ENCODE measurements at places on chromosomes 1 and 21.

DNA sequence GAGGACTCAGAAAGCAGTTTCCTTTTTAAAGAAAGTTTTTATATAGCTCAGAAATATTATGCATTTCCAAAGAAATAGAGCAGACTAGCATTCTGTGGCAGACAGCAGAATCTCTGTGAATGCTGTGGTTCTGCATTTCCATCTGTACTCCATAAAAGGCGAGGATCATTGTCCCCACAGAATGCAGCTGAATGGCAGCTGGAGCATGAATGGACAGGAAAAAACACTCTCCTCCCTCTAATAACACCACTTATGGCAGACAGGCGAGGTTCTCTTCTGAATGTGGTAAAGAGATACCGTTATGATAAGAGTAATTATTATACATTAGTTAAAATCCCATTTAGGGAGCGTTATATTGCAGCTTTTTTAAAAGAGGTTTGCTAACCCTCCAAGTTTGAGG is 81.4 kb upstream of the WLS start:
- DNase-seq = no peak

GRCh38 chr1:150552128-150552910 is 3.1 kb downstream of the ADAMTSL4 start:
- DNase-seq = peak; percentile 71

GRCh38 chr21:44854664-44855446 is 18.6 kb downstream of the PTTG1IP start:
- peak; percentile 76 for DNase-seq

DNA sequence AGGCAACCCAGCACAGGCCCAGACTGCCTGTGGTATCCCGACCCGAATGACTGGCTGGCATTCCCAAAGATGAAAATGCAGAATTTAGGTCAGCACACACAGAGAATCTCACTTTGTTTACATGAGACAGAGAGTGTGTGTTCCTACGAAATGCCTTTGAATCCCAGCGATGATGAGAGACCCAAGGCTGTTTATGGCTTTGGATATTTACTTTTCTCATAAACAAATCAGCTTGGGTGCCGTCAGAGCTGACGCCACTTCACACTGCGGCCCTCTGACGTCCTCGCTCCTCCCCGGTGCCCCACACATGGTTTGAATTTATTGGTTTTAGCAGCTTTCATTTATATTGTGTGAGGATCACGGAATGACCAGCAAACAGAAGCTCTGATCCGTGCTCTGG is 18.7 kb downstream of the TRABD2B start:
- DNase-seq = no peak

GRCh38 chr1:43368646-43369020 is 822 bp upstream of the ELOVL1 start:
- no peak for DNase-seq

- no peak for DNase-seq
These were observed 86.5 kb upstream of the MACF1 start for GRCh38 chr1:39117899-39118450.

DNA sequence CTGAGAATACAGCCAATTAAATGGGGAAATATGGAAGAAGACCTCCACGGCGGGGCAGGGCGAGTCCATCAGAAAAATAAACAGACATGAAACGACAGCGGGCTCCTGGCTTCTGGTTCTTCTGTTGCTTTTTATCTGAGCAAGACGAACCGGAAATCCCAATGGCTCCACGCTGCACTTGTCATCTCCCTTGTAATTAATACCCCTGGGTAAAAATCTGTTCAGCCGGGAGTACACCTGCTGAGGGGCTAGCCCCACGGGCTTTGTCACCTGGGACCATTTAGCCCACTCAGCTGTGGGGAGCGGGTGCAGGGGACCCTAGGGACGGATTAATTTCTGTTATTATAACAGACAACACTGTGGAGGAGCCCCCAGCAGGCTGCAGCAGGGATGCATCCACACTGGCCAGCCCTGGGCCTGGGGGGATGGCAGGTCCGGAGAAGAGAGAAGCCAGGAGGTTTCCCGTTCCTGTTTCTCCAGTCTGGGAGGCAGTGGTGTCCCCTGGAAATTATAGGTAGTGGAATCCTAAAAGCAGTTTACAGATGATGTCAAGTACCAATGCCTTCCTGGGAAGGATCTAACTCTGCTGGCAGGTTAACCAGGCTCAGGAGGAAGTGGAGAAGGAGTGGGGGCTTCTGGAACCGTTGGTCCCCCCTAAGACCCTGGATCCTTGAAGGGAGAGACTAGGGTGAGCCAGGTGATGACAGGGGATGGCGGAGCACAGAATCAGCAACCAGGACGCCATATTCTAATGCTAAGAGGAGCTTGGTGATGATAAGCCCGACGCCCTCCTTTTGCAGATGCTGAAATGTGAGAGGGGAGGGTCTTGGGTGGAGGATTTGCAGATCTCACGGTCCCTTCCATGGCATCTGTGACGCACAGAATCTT is 566.1 kb downstream of the PTPRU start:
- no peak for DNase-seq

DNA sequence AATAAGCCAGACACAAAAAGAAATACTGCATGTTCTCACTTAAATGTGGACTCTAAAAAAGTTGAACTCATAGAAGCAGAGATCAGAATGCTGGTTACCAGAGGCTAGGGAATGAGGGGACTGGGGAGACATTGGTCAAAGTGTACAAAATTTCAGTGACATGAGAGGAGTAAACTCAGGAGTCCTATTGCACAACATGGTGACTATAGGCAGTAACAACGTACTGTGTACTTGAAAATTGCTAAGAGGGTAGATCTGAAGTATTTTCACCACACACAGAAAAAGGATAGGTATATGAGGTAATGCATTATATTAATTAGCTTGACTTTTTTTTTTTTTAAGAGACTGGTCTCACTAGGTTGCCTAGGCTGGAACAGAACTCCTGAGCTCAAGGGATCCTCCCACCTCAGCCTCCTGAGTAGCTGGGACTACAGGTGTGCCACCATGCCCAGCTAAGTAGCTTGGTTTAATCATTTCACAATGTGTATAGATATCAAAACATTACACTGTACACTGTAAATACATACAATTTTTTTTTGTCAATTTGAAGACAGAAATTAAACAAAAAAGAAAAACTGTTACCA is 7.4 kb downstream of the ZNF496 start:
- no peak for DNase-seq

DNA sequence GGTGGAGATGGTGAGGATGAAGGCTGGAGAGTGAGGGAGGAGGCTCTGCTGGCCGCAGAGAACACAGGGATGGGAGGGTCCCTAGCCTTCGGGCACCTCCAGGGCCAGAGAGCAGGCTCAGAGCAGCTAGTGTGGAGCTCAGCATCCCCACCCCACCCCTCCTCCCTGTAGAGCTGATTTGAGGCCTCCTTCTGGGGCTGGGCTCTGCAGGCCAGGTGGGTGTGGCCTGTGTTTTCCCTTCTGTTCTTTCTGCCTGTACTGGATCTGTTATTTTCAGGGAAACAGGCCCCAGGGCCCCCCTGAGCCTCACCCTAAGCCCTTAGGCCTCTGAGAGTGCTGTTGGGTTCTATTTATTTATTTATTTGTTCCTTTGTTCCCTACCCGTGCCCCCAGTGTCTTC is 44.8 kb downstream of the TMCC2 start:
- DNase-seq = no peak

- DNase-seq = no peak
These were observed 477.6 kb upstream of the DEPDC1 start for GRCh38 chr1:68974447-68974846.

DNA sequence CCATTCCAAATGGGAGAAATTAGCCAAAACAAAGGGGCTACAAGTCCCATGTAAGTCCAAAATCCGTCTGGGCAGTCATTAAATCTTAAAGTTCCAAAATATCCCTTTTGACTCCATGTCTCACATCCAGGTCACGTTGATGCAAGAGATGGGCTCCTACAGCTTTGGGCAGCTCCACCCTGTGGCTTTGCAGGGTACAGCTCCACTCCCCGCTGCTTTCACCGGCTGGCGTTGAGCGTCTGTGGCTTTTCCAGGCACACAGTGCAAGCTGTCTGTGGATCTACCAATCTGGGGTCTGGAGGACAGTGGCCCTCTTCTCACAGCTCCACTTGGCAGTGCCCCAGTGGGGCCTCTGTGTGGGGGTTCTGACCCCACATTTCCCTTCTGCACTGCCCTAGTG is 130.2 kb downstream of the TPR start:
- no peak for DNase-seq

GRCh38 chr21:26388731-26389231 is 184.3 kb downstream of the CYYR1 start:
- DNase-seq = no peak

- DNase-seq = no peak
These were observed 40.2 kb downstream of the LMO4 start for GRCh38 chr1:87368907-87369306.

GRCh38 chr21:36710729-36711048 is 11.8 kb downstream of the SIM2 start:
- no peak for DNase-seq

DNA sequence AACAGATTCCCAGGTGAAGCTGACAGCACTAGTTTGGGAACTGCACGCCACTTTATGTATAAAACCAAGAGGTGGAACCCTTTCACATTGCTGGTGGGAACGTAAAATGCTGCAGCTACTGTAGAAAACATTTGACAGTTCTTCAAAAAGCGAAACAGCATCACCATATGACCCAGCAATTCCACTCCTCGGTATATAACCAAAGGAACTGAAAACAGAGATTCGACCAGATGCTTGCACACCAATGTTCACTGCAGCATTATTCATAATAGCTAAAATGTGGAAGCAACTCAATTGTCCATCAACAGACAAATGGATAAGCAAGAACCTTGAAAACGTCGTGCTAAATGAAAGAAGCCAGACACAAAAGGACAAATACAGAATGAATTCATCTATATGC is 17.5 kb downstream of the RSPH1 start:
- DNase-seq = no peak

DNA sequence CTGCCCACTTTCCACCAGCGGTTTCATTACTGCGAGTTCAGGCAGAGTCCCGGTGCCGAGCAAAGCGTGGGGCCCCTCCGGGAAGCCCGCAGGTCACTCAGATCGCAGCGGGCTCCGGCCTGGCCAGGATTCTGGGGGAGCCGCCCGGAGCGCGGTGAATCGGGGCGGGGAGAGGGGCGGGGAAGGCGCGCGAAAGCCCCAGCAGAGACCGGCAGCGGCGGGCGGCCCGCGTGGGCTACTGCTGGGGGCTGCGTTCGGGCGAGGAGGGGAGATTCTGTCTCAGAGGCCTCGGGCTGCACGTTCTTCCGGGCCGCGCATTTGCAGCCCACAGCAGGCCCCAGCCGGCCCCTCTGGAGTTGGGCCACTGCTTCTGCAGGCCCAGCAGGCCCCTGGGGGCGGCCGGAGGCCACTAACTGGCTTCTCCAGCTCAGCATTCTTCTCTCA is 64.7 kb downstream of the SCCPDH start:
- no peak for DNase-seq

- no peak for DNase-seq
These were observed 154.0 kb downstream of the DHRS3 start for GRCh38 chr1:12464045-12464461.

DNA sequence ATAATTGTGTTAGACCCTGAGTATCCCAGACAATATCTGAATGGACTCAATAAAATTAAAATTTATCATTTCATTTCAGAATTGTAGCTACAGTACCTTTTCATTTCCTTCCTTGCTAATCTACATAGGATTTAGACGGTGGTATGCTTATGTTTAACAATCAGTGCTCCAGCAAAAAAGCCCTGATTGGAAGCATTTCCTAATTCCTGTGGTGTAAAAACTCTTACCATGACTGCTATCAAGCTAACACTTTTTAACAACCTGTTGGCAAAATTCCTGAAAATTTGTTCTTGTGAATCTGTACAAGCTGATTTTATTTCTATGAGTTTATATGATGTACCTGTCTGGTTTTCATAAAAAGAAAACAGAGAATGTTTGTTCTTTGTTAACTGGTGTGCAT is 5.2 kb upstream of the FNBP1L start:
- no peak for DNase-seq

- no peak for DNase-seq
These were observed 44.5 kb upstream of the VAMP3 start for GRCh38 chr1:7726623-7727022.

GRCh38 chr21:46334351-46335140 is 10.6 kb downstream of the PCNT start:
- DNase-seq = no peak

- peak; percentile 64 for DNase-seq
These were observed 686 bp downstream of the ARF1 start for GRCh38 chr1:228082918-228083870.

GRCh38 chr1:3894626-3895278 is 5.3 kb downstream of the C1orf174 start:
- no peak for DNase-seq

GRCh38 chr1:55425310-55425930 is 210.3 kb upstream of the USP24 start:
- no peak for DNase-seq

GRCh38 chr1:30447701-30448100 is 275.7 kb downstream of the MATN1 start:
- peak; percentile 9 for DNase-seq

DNA sequence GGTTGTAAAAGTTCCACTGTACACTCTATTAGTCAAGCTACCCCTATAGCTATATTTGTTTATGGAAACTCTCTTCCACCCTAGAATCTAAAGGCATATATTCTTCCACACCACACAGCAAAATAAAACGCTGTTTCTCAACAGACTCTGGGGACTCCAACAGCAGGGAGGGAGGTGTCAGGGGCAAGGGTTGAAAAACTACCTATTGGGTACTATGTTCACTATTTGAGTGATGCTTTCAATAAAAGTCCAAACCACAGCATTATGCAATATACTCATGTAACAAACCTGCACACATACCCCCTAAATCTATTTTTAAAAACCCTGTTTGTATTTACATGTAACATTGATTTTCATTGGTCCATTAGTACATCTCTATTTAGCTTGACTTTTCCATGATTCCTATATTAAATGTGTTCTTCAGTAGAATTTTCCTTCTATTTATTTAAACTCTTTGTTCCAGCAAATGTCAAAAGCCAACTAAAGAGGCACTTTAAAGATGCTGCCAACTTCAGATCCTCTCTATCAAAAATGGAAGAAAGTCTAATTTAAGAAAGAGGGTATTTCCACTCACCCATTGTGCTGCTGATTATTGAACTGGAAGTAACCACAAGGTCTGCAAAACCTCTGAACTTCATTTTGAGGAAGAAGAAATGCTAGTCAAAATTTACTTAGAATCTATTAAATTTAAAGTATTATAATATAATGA is 26.2 kb downstream of the RGS7 start:
- DNase-seq = no peak

DNA sequence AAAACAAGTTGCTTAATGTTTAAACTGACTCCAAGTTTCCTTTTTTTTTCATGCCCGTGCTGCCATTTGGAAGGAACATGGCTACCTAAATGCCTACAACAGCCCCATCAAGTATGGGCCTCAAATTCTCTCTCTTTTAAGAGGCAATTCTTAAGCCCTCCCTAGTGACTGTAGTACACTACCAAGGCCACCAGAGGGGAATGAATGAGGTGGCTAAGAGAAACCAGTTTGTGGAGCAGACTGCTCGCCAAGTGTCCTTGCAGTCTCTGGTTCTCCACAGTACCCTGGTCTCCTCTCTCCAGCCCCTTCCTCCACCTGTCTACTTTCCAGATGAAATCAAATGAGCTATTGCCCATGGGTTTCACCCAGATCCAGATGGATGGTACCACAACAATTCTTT is 1809.6 kb downstream of the BRINP3 start:
- DNase-seq = no peak
